A549 (cell line): ENCODE measurements at places on chromosomes 7 and 10.

- no peak for DNase-seq
These were observed 83.2 kb downstream of the USP6NL start for GRCh38 chr10:11528286-11528685.

DNA sequence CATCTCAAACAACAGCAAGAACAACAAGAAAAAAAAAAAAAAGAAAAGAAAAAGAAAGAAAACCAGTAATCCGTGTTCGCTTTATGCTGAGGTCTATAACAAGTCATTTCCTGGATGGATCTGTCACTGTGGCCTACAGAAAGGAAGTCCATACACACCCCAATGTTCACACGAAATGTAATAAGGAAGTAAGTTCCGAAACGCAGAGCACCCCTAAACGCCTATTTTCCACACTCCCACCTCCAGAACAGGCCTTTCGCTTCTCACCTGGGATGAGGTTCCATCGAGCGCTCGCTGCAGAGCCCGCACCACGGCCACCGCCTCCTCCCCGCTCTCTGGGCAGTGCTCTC lies 735 bp downstream of the ZNF394 start:
- DNase-seq: no peak

GRCh38 chr10:69721690-69722310 lies 79.9 kb upstream of the COL13A1 start:
- DNase-seq: no peak

GRCh38 chr10:43854007-43854406 lies 205.3 kb upstream of the ZNF32 start:
- DNase-seq: no peak

DNA sequence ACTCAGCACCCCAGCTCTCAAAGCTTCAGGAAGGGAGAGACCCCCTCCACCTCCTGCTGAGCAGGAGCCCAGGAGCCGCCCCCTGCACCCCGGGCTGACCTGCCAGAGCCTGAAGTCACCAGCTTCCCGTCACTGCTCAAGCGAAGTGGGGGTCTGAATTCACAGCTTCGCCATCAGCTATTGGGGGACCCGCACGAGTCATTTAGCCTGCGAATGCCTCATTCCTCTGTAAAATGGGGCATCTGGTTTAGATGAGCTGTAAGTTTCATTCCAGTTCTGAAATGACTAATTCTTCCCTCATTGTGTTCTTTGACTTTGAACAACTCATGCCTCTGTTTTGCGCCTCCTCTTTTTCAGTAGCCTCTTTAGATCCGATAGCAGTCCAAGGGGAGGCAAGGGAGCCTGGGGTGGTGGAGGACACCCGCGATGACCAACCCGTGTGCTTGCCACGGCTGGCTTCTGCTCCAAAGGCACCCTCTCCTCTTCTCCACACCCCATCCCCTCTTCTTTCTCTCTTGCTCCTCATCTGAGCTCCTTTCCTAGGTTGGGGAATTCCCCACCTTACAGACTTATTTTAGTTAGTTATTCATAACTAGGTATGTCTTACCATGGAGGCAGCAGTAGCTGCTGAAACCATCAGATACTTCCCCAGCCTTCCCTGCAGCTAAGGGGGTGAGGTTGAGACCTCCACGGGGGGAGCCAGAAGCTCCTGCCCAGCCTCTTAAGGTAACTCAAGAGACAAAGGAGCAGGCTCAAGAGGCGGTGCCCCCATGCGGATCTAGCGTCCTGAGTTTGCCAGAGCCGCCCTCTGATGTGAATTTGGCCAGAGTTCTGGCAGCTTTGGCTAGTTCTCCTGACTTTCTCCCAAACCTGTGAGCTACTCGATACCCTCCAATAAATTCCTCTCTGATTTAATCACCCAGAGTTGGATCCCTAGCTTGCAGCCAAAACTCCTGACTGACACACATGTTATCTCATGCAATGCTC lies 47.7 kb downstream of the RBM17 start:
- DNase-seq: no peak

DNA sequence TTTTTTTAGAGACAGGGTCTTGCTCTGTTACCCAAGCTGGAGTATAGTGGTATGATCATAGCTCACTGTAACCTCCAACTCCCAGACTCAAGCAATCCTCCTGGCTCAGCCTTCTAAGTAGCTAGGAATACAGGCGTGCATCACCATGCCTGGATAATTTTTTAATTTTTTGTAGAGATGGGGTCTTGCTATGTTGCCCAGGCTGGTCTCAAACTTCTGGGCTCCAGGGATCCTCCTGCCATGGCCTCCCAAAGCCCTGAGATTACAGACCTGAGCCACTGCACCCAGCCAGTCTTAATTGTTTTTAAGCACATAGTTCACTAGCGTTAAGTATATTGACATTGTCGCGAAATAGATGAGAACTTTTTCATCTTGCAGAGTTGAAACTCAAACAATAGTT lies 2.0 kb downstream of the SUPV3L1 start:
- DNase-seq: no peak

GRCh38 chr10:104456802-104457542 lies 103.3 kb downstream of the CFAP58 start:
- no peak for DNase-seq

DNA sequence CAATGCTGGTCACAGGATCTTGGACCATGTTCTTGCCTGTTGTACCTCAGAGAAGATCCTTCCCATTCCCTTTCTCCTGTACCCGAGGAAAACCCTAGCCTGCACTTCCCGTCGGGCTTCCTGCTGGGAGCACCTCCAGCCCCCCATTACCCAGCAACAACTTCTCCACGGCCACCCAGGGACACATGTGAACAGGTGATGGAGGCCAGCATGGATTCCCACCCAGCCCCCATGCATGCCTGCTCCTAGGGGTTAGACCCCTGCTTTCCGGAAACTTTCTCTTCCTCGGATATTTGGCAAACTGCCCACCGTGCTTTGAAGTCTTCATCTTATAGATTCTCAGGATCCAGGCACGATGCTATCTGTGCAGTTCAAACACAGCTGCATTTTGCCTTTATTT lies 67.3 kb downstream of the CALML3 start:
- DNase-seq: no peak

GRCh38 chr7:28836716-28837115 lies 121.4 kb downstream of the TRIL start:
- no peak for DNase-seq

DNA sequence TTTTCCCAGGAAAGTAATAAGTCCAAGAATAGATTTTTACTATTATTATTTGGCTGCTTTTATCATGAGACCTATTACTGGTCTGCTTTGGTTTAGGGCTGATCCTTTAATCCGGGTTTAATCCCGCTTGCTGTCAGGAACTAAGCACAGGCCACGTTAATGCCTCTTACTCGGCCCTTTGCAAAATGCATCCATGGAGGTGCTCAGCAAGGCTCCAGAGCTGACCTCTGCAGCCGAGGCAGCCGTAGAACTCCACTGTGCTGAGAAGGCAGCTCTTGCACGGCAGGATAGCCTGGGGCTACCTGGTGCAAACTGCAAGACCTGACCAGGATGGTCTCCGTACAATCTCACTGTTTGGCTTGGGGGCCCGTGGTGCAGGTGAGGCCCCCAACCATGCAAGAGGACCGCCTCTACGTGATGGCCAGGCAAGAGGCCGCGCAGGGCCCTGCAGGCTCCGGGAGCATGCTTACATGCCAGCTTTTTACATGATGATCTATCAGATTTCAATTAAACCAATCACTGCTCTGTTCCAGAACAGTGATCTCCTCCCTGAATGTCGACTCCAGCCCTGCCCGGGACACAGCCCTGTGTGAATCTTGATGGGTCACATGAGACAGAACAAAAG lies 10.4 kb upstream of the CALML3 start:
- no peak for DNase-seq

DNA sequence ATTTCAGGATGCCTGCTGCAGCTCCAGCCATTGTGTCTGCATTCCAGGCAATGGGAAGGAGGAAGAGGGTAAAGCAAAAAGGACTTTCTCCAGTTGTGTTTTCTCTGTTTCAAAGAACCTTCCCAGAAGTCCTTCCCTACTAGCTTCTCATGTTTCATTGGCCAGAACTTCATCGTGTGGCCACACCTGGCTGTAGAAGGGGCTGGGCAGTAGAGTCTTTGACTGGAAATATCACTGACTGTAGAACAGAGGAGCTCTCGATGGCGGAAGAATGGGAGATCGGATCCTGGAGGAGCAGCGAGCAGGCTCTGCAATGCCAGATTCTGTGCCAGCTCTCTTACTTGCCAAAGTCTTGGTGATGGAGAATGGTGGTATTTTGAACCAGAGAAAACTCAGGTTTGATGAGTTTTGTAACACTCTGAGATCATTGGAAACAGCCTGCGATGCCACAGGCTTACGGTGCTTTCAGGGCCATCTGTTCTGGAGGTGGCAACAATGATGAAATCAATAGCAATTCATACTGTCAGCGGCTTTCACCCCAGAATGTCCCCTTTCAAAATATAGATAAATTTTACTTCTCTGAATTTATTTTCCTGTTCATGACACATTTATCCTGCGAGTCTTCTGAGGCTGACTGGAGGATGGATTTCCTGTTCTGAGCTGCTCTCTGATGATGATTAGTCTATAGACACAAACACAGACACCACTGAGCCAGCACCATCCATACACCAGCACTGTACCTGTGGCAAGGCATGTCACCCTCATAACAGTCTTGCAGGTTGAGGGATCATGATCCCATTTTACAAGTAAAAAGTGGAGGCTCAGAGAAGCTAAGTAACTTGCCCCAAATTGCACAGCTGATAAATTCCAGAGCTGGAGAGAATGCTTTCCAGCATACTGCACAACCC lies 204.2 kb downstream of the EMX2 start:
- DNase-seq: no peak
